ENCODE measurements at places on chromosomes 1 and 21. TPM values are rescaled to one million over a fixed set of nuclear protein-coding genes. Genes with fewer than 3 reads are reported as not detected.

The USH2A gene
- not detected for polyA plus RNA-seq

The TEDDM1 gene
- polyA plus RNA-seq, result not detected

The C1orf115 gene
- polyA plus RNA-seq, result 1.9 TPM

The TOR1AIP2 gene
- polyA plus RNA-seq, result 20.5 TPM

The RNU1-1 gene
- polyA plus RNA-seq, result not detected

All from CD14-positive monocyte (primary cell).